ENCODE measurements at places on chromosomes 1 and 21.

DNA sequence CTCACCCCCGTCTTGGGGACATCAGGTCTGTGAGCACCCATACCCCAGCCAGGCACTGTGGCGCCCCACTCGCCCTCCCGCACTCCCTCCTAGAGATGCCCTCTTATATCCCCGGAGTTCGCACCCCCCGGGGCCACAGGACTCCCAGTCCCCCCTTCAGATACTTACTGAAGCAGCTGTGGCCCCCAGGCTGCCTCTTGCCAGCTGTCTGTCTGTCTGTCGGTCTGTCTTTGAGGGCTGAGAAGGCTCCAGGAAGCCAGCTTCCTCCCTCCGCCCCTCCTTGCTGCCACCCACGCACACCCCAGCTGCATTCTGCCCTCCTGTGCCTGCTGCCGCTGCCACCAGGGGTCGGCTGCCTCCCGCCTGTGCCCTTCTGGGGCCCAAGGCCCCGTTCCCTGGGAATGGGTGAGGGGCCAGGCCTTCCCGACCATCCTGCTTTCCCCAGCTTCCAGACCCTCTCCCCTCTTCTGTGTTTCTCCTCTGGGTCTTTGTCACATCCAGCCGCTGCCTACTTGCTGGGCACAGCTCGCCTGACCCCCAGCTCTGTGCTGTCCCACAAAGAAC lies at the start of gene PTPN7:
PTPN7 (minus strand) TSS at position 226 of the 564 bp plus-strand sequence. CDS start 1,200 bp downstream, outside the sequence.
- peak within 1 kb of the TSS; percentile 77 for H3K27ac ChIP-seq
- DNase-seq: peak; percentile 86
- peaks cover 16% of the 10 kb centered on the region for H3K4me1 ChIP-seq
- no peaks in the 10 kb centered on the region for H3K36me3 ChIP-seq
- H3K27me3 ChIP-seq: no peaks in the 10 kb centered on the region

DNA sequence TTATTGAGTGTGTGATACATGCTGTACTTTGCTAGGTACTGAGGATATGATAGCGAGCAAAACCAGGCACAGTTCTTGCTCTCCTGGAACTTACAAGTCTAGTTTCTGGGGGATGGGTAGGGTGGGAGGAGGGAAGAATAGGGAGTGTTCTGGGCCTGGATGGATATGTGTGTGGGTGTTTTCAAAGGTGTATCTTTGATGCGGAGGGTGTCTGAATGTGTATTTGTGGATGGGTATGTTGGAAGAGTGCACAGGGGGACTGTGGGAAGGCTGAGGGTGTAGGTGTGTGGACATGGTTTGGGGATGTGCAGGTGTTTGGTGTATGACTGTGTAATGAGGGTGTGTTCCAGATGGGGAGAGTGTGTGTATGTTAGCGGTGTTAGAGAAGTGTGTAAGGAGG lies 4.5 kb upstream of the DPH2 start:
- DNase-seq: no peak
- H3K27ac ChIP-seq: no peak overlapping the region
- H3K27me3 ChIP-seq: no peaks in the 10 kb centered on the region
- H3K36me3 ChIP-seq: no peaks in the 10 kb centered on the region
- no peaks in the 10 kb centered on the region for H3K4me1 ChIP-seq

DNA sequence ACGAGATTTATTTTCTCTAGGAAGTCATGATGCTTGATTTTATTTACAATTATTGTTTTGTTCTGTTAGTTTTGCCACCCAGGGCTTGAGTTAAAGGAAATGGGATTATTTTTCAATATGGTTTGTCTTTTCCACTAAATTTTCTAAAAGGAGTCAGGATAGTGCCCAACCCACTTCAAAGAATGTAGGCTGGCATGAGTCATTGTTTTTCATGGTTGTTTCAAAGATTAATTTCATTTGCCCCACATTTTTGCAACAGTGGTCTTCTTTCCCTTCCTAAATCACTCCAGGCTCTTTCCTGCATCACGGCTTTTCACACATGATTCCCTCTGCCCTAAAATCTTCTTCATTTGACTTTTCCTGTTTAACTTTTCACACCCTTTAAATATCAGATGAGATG lies 2.5 kb downstream of the SLAMF6 start:
- H3K36me3 ChIP-seq: no peaks in the 10 kb centered on the region
- peak overlapping the region; percentile 49 for H3K27ac ChIP-seq
- H3K27me3 ChIP-seq: no peaks in the 10 kb centered on the region
- peak overlapping the region; percentile 24 for H3K4me3 ChIP-seq

- H3K27ac ChIP-seq: no peak overlapping the region
- no peak overlapping the region for H3K4me3 ChIP-seq
- 0 out of 2 replicates have a peak, but pooled peaks cover 4% of the 10 kb centered on the region for H3K4me1 ChIP-seq
- no peaks in the 10 kb centered on the region for H3K27me3 ChIP-seq
- no peak for DNase-seq
Measured at GRCh38 chr1:3642919-3643675, 6.8 kb downstream of the WRAP73 start.

DNA sequence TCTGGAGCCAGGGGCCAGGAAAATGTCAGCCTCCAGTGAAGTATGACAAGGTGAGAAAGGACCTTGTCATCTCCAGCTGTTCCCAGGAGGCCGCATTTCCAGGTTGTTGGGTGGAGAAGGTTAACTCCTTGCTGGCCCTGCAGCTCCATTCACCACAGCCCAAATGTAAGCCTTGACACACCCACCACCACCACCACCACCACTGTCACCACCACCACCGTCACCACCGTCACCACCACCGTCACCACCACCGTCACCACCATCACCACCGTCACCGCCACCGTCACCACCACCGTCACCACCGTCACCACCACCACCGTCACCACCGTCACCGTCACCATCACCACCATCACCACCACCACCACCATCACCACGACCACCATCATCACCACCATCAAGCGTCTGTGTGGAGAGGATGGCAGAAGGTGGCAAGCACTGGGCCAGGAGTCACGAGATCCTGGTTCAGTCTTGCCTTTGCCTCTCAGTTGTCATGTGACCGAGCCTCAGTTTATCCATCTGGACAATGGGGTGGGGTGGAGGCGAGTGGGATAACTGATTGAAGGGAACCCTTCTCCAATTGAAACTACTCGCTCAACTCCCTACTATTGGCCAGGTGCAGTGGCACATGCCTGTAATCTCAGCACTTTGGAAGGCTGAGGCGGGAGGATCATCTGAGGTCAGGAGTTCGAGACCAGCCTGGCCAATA lies 21.2 kb upstream of the FAM131C start:
- H3K27me3 ChIP-seq: peaks cover 75% of the 10 kb centered on the region
- no peak overlapping the region for H3K4me3 ChIP-seq
- no peak for DNase-seq
- no peaks in the 10 kb centered on the region for H3K36me3 ChIP-seq
- H3K27ac ChIP-seq: no peak overlapping the region

DNA sequence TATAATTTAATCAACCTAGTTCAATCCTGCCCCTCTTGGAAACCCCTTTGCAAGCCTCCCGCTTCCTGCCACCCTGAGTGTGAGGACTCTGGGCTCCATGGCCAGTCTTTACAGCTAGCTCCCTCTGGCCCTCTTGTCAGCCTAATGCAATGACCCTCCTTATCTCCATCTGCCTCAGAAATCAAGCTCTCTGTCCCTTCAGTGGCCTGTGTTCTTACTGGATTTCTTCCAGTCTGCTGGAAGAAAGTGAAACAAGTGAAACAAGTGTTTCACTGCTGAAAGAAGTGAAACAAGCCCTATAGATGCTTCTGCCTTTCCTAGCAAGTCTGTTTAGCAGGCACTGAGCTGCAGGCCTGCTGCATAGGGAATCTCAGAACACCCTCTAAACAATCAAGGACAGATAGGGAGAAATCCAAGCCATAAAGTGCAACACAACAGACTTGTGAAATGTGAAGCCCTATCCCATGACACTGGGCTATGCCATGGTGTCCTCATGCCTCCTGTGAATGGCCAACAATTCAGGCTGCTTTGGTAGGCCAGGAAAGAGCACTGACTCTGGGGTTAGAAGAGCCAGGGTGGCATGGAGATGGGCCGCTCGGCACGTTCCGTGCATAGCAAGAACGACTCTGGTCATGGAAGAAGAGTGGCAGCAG lies 55.9 kb downstream of the FAM163A start:
- no peaks in the 10 kb centered on the region for H3K36me3 ChIP-seq
- H3K4me3 ChIP-seq: no peak overlapping the region
- H3K4me1 ChIP-seq: peaks cover 6% of the 10 kb centered on the region

GRCh38 chr1:26010825-26011224 lies 10.8 kb upstream of the EXTL1 start:
- no peak for DNase-seq
- no peaks in the 10 kb centered on the region for H3K4me1 ChIP-seq
- H3K4me3 ChIP-seq: no peak overlapping the region
- no peak overlapping the region for H3K27ac ChIP-seq

- H3K4me1 ChIP-seq: no peaks in the 10 kb centered on the region
- H3K27me3 ChIP-seq: no peaks in the 10 kb centered on the region
- H3K4me3 ChIP-seq: no peak overlapping the region
Measured at GRCh38 chr1:167297222-167298214, 76.8 kb downstream of the POU2F1 start.

DNA sequence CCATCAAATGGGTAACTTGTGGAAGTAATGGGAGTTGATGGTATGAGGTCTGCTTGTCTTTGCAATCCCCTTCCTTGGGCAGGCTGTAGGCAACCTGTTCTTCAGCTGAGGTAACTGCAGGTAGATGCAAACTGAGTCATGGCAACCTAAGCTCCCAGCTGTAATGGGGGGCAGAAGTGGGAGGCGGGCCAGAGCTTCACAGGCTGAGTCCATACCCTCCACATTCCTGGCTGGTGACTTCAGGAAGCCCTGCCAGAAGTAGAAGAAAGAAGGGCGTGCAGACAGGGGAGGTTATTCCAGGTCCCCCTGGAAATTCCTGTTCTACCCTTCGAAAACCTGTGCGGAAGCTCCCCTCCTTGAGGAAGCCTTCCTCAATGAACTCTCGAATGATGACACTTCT lies 44.9 kb downstream of the ARHGEF11 start:
- no peak overlapping the region for H3K27ac ChIP-seq
- DNase-seq: no peak
- H3K4me3 ChIP-seq: no peak overlapping the region
- H3K27me3 ChIP-seq: no peaks in the 10 kb centered on the region

DNA sequence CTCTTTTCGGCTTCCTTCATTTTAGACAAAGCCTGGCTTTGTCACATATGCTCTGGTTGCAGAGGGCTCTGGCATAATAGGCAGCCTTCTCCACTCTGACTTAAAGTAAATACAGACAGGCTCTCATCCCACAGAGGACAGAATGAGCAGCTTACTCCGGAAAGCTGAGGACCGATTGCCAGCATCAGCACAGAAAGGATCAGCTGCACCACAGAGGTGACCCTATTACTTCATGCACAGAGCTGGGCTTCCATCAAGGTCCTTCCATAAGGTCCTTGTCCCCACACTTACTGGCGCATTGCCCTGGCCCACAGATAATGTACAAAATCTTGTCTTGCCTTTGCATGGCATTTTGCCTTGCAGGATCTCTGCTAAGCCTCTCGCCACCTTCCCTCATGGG lies 67.6 kb downstream of the SEC16B start:
- no peaks in the 10 kb centered on the region for H3K4me1 ChIP-seq
- H3K36me3 ChIP-seq: no peaks in the 10 kb centered on the region
- H3K4me3 ChIP-seq: no peak overlapping the region
- H3K27ac ChIP-seq: no peak overlapping the region
- H3K27me3 ChIP-seq: no peaks in the 10 kb centered on the region

DNA sequence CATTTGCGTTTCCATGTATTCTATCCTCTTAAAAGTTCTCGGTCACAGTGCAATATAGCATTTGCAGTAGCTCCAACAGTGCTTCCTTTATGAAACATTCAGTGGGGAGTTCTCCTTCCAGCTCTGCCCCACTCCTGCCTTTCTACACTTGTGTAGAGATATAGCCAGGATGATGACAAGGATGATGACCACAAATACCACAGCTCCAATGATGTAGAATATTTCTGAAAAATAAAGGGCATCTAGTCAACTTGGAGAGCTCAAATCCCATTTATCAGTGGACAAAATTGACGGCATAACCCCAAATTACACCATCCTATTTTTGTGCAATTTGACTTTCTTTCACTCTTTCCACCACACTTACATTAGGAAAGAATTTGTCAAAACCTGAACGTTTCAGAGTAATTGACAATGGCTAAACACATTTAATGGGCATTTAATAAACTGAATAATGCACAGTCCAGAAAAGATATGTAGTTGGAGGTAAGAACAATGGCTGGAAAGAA lies 11.1 kb downstream of the F3 start:
- no peak for DNase-seq
- H3K4me1 ChIP-seq: no peaks in the 10 kb centered on the region
- H3K27me3 ChIP-seq: no peaks in the 10 kb centered on the region
- H3K27ac ChIP-seq: no peak overlapping the region

GRCh38 chr1:41800311-41800829 lies 118.4 kb downstream of the HIVEP3 start:
- peak; percentile 80 for DNase-seq
- H3K4me1 ChIP-seq: peaks cover 58% of the 10 kb centered on the region
- peak overlapping the region; percentile 66 for H3K27ac ChIP-seq
- H3K36me3 ChIP-seq: no peaks in the 10 kb centered on the region
- H3K4me3 ChIP-seq: peak overlapping the region; percentile 3
- H3K27me3 ChIP-seq: no peaks in the 10 kb centered on the region

DNA sequence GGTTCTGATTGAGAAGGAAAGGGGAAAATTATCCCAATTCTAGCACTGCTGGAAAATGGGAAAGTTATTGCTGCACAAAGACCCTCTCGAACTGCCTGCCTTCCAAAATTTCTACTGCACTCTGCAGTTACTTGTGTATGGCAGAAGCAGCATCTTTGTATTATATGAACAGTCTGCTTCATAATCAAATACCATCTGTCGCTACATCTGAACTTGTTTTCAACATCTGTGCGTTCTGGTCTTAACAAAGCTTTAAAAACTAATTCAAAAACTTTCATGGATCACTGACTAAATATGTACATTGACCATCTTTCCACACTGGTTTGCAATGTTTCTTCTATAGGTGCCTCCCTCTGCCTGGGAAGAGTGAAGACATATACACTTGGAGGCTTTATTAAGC lies 79.2 kb downstream of the PROX1 start:
- H3K27ac ChIP-seq: no peak overlapping the region
- no peak overlapping the region for H3K4me3 ChIP-seq
- H3K4me1 ChIP-seq: no peaks in the 10 kb centered on the region
- H3K27me3 ChIP-seq: no peaks in the 10 kb centered on the region

- no peak overlapping the region for H3K4me3 ChIP-seq
- H3K4me1 ChIP-seq: peaks cover 19% of the 10 kb centered on the region
- peak overlapping the region; percentile 17 for H3K27ac ChIP-seq
- DNase-seq: peak; percentile 77
- no peaks in the 10 kb centered on the region for H3K27me3 ChIP-seq
Measured at GRCh38 chr1:198660341-198661261, 21.8 kb downstream of the PTPRC start.

- H3K4me3 ChIP-seq: no peak overlapping the region
- no peaks in the 10 kb centered on the region for H3K27me3 ChIP-seq
- H3K27ac ChIP-seq: no peak overlapping the region
- no peaks in the 10 kb centered on the region for H3K36me3 ChIP-seq
- DNase-seq: no peak
Measured at GRCh38 chr1:72892461-72892860, 610.1 kb upstream of the NEGR1 start.

- DNase-seq: no peak
Measured at GRCh38 chr1:64302194-64302593, 98.8 kb downstream of the UBE2U start.

Measured in MM.1S (cell line).